Activated T-helper 9 cell treated with anti-CD3 and anti-CD28 coated beads, Interleukin-2, amount 50 U/mL, for 16 hours (primary cell): ENCODE measurements at places on chromosomes 16 and 17.
A peak's percentile ranks its signal among the peaks of the same experiment; 100 is the strongest.

DNA sequence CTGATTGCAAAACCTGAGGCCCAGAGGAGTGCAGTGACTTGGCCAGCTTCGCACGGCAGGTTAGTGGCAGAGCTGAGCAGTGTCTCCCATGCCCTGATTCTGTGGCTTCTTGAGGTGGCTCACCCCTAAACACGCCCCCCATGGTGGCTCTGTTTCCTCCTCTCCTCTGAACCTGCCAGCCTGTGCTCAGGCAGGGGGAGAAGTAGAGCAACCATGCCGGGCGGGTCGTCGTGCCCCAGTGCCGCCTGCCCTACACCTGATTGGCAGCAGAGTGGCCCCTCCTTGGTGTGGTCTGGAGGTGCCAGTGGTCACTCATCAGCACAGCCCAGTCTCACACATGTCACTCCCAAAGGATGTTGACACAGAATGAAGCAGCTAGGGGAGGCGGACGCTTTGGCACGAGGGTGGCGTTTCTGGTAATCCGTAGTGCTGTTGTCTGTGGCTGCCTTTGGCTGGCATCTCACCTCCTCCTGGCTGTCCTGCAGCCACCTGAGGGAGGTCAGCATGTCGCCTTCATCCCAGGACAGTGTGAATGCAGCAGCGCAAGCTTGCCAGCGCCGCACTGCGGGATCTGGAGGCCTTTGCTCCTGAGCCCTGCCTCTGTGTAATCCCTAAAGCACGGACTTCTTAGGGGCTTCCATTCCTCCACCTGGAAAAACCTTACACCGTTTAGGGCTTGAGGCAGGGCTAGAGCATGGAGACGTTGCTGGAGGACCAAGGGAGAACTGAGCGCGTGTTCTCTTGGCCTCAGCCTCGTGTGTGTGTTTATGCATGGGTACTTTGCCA is 294.7 kb downstream of the SEC14L1 start:
- no peak for DNase-seq

GRCh38 chr17:65561452-65562205 is at the start of gene AXIN2:
TSS of gene AXIN2 (minus strand) at chr17:65561648. CDS start at chr17:65558620, 3,028 bp downstream.
- DNase-seq: peak; percentile 81

DNA sequence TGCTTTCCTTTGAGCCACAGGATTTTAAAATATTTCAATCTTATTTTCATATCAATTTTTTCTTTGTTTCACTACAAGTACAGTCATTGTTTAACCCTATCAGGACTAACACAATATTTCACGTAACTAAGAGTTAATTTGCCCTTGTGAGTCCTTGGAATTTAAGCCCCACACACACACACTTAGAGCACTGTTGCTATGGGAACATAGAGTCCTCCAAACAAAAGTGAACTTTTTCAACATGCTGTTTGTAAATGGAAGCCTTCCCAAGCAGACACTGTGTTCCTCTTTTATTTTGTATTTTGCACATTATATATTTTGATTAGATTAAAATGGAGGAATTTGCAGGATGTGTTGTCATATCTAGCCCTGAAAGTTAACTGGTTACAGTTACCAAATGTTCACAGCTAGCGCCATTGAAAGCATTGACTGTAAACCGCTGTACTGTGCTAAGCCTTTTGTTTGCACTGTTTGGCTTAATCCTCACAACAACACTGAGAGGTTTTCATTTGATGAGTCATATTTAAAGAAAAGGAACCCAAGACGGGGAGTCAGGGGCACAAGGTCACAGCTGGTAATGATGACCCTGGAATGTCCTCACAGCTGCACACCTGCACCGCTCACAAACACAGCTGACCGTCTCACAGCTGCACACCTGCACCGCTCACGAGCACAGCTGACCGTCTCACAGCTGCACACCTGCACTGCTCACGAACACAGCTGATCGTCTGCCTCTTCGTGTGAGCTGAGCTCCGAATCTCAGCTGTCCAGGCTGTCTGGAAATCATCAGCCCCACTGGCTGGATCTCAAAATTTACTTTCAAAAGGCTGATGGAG is 6.3 kb downstream of the HSBP1 start:
- DNase-seq: no peak

DNA sequence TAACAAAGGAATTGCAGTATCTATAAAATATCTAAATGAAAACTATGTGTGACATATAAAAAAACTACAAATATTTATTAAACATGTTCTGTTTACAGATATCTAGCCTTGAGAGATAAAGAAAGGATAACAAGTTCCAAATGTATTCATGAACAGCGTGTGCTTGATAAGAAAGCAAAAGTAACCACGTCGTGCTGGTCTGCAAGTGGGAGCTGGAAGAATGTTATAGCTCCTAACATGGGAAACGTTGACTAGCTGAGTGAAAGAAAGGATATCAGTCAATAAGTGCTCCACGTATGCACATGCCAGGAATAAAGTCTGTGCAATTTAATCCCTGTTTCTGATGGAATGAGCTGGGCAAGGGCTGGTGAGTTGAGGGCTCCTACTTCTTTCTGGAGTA is 71.2 kb upstream of the CDYL2 start:
- DNase-seq: no peak

DNA sequence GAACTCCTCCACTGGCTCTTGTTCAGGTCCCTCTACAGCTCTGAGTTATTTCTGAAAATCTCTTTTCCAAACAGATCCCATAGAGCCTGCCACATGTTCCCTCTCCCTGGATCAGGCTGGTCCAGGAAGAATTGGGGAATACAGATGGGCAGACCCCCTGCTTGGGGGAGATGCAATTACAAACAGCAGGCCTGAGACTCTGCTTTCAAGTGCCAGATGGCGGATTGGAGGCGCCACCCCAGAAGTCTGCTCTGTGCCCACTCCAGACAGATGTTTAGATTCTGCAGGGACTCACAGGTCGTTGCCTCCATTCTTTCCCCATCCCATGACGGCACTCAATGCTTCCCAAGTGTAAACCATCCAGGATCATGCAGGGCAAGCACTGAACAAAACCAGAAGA is 316.6 kb downstream of the SLC39A11 start:
- DNase-seq: no peak

DNA sequence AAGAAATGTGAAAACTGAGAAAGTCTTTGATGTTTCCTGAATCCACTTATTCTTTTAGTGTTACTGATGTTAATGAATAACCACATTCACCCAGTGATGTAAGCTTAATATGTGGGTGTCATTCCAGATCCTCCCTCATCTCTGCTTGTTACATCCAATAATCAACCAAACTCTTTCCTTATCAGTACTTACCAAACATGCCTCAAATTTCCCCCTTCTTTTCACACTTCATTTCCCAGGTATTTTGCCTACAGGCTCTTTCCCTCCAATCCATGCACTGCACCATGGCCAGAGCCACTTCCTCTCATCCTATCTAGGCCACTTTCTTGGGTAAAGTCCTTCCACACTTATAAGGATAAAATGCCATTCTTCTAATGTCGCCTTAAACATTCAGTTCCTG is 451.5 kb downstream of the NPIPA7 start:
- no peak for DNase-seq

- DNase-seq: no peak
Observed at GRCh38 chr16:89200850-89201411, 594 bp upstream of the SLC22A31 start.

DNA sequence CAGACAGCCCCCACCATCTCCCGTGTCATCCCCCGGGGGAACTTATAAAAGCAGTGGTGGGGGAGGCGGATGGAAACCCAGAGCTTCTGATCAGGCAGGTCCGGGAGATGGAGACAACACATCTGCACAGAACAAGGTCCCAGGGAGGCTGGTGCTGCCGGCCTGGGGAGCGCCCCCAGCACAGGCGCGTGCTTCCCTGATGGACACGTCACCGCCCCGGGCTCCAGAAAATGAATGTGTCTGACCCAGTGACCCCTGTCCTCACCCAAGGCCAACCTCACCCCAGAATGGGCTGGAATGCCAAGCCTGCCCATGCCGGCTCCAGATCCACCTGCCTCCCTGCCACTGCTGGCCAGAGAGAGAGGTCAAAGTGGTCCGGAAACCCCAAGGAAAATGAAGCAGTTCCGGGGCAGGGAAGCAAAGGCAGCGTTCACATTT is 12.5 kb downstream of the SLC7A5 start:
- no peak for DNase-seq

DNA sequence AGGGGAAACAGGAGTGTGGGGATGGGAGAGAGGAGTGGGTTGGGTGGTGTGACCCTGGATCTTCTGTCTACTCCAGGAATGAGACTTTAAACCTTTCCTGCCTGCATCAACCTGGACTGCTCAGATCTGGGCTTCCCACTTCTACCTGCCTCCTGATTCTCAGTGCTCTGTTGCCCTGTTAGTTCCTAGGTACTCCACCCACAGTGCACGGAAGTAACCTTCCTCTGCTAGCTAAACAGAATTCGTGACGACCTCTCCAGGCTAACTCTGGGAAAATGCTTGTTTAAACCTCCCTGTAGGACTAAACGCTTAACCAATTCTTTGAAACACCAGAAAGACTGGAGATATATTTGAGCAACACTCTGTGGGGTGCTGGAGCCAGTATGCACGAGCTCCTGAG is 83.4 kb upstream of the CLEC3A start:
- no peak for DNase-seq

GRCh38 chr16:2511128-2511800 is 2.5 kb upstream of the ATP6V0C start:
- DNase-seq: no peak

GRCh38 chr16:87851141-87851587 is 18.1 kb downstream of the SLC7A5 start:
- DNase-seq: no peak

GRCh38 chr17:63124536-63124935 is 158.5 kb downstream of the TANC2 start:
- no peak for DNase-seq

DNA sequence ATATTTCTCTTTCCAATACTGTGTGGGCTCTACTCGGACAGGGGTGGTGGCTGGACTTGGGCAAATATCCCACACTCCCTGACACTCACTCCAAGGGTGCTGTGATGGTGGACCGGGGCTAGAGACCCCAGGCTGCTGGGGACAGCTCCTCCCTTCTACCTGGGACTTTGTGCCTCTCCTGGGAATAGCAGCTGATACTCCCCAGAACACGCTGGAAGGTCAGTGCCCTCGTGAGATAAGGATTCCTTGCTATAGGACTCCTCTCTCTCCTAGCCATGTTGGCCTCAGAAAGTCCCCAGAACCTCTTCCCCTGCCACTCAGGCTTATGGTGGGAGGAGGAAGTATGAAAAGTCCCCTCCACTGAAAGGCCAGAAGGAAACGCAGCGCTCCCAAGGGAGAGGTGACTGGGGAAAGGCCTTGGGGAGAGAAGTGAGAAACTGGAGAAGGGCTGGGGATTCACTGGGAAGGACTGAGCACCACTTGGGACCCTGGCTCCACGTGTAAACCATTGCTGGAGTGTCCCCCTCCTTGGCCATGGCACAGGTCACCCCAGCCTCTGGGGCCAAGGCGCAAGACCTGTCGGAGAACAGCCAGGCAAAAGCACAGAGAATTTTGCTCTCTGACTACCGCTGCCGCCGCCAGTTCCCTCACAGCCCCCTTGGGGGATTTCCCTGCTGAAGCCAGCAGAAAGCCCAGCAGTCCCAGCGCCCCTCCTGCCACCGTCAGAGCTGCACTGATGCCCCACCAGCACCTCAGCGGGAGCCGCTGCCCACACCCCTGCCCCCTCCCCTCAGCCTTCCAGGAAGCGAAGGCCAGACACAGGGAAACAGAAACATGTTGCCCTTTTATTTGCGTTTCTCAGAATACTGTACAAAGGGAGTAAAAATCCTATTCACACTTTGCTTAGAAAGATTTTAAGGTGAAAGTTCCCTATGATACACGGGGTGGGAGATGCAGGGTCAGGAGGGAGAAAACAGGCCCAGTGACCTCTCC is 2.1 kb upstream of the GSDMB start:
- peak; percentile 25 for DNase-seq

- no peak for DNase-seq
Observed at GRCh38 chr16:47310792-47311211, 150.1 kb downstream of the ITFG1 start.

DNA sequence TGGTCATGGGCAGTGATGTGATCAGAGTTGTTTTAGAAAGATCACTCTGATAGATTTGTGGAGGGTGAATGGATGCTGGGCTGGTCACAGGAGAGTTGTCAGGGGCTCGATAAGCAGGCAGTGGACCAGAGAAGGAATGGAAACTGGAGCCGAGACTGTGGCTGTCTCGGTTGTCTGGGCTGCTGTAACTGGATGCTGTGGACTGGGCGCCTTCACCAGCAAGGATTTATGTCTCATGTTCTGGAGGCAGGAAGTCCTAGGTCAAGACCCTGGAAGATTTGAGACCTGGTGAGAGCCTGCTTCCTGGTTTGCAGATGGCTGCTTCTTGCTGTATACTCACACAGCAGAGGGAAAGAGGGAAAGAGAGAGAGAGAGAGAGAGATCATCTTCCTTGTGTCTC is 203.6 kb downstream of the HS3ST4 start:
- no peak for DNase-seq

DNA sequence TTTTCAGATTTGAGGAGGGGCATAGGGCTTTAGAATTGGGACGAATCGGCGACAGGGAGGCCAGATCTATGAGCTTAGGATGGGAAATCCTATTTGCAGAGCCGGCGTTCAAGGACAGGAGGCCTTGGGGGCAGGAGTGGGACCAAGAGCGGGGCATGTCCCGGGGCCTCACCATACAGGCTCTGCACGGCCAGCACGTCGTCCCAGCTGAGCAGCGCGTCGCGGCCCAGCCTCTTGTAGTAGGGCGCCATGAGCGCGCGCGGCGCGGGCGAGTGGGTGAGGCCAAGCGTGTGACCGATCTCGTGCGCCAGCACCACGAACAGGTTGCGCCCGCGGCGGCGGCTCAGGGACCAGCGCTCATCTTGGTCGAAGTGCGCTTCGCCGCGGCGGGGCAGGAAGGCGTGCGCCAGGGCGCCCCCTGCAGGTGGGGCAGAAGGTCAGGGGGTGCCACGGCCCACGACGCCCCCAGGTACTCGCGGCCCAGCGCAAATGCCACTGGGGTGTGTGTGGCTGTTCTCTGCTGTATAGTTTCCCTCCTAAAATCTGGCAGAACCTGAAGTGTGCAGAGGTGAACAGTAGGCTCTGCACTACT is 9.3 kb downstream of the C17orf50 start:
- no peak for DNase-seq

DNA sequence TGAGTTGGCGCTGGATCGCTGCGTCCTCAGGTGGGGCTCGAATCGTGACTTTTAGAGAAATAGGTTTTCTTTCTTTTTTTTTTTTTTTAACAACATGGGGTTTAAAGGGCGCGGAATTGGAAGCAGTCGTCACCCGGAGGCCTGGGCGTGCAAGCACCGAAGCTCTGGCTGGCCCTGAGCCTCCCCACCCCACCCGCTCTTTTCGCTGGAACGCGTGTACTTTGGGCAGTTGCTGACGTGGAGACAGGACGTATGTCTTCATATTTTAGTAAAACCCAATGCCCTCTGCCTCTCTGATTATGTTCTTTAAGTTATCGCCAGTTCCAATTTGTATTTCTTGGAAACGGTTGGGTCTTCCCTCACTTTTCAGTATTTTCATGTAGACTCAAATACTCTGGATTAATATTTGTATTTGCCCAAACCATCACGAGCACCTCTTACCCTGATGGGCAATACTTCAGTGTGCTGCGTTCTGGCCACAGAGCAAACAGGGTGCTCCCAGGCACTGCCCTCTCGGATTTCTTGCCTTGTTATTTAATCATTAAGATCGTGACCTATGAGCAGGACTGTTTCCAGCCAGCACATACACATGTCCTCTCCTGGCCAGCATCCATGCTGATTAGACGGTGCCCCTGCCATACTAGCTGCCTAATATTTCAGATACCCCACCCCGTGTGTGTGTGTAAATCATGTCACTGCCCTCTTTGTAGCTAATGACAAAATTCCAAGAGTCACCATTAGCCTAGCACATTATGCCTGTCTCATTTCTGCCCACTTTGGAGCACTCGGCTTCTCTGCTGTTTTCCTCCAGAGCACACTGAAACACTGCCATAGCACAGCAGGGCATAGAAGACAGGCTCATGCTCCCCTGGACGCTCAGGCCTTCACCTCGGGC is 805 bp upstream of the C16orf95 start:
- peak; percentile 13 for DNase-seq
